Astrocyte of the hippocampus (primary cell): ENCODE measurements at places on chromosomes 2 and 18.

DNA sequence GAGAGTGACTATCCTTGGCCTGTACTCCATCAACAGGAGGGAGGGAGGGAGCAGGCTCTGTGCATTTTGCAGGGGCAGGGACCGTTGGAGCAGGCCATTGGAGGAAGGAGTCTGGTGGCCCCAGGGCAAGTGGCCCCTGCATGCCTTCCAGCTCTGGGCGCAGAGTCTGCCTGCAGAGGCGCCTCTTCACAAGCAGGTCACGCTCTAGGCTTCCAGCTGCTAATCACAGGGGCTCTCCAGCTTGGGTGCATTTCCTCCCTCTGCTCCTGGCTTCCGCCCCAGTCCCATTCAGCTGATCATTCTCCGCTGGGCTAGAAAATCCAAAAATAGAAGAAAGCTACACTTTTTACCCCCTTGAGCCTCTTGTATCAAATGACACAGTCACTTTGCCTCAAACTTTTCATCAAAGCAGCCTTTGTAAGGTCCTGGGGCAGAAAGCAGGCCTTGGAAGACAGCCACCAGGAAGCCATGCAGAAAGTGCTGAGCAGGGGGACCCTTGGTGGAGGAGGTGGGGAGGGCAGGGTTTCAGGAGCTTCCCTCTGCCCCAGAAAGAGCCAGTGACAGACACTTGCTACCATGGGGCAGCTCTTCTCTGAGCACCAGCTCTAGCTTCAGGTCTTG lies 11.3 kb downstream of the TMEM247 start:
- peak; percentile 50 for DNase-seq

DNA sequence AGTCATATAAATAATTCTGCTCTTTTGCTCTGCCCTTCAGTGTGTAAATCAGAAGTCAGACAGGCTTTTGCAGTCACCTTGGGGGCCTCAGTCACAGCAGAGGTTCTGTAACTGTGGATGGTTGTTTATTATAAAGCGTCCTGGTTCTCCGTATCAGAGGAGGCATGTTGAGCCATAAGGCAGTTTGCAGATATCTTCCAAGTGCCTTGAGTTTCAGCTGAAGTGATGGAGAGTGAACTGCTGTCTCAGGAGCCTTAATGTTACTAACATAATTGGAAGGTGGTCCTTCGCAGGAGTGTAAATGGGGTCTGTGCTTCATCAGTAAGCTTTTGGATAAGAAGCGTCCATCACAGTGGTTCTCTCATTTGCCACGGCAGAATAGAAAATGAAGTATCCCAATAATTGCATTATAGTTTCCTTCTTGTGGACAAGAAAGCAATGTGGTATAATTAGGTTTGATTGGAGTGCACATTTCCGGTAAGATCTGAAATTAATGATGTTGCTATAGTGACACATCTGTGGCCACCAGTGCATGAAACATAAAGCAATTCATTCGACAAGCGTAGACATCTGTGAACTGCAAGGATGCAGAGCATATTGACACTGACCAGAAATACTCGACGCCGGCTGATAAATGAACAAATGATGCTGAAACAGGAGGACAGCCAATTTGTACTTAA lies 112.5 kb upstream of the NFATC1 start:
- no peak for DNase-seq

- DNase-seq: peak; percentile 95
These were observed 479.7 kb downstream of the PARD3B start for GRCh38 chr2:205024822-205025518.

- DNase-seq: no peak
These were observed 4.2 kb downstream of the RPRM start for GRCh38 chr2:153474407-153474806.

GRCh38 chr2:64904413-64905329 lies 84.5 kb upstream of the SLC1A4 start:
- DNase-seq: no peak

DNA sequence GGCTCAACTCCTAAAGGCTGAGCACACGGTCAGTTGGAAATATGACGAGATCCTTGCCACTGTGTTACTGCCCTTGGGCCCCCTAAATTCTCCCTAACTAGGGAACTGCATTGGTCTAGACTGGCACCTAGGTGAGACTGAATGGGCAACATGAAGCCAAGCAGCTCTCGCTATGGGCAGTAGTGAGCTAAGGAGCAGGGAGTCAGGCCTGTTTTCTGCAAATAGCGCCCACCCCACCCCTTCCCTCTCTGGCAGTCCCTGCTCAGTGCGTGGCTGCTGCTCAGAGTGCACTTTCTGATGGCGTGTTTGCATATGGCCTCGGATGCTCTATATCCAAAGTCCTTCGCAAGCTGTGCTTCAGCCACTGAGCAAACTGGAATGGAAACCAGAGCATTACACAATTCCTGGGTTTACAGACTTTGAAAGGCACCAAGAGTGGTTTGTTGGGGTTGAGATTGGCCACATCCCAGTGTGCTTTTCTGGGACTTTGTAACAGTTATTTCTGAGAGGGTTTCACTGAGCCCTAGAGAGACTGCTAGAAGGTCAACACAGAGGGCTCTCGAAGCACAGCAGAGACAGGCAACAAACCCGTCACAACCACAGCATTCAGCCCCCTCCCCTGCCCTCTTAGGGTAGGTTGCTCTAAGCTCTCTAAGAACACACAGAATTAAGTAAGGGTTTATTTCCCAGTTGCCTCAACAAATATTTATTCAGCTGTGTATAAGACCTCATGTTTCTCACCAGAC lies 419.9 kb downstream of the STK39 start:
- no peak for DNase-seq

GRCh38 chr2:223727562-223727961 lies 109.8 kb downstream of the AP1S3 start:
- peak; percentile 75 for DNase-seq
